ENCODE measurements at places on chromosomes 5 and 9.

DNA sequence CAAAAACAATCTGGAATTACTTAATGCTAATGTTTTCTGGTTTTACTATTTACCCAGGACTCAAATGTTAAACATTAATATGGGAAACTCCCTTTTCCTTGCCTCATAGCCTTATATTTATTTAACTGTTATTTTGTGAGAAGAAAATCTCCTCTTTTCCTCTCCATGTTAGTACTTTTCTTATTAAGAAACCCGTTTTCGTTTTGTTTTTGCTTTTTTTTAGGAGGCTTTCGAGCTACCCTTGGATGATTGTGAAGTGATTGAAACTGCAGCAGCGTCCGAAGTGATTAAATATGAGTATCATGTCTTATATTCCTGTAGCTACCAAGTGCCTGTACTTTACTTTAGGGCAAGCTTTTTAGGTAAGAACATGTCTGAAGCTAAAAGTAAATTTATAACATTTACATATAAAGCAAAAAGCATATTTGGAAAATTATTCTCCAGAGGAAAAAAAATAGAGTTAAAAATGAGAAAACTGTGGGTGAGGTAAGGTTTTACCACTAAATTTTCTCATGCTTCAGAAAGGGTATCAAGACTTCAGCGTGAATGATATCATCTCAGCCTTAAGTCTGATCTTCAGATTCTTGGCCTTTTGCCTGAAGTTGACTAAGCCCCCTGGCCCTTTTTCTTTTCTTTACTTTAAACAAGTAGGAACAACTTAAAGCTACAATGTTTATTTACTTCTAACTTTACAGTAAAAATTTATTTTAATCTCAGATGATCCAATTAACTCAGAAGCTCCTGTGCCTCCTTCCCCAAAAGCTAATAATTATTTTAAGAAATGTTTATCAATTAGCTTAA is 113.8 kb downstream of the RPS23 start:
- peaks cover 2% of the 10 kb centered on the region for H3K36me3 ChIP-seq
- H3K4me3 ChIP-seq = no peak overlapping the region
- no peak for DNase-seq
- H3K27ac ChIP-seq = no peak overlapping the region

DNA sequence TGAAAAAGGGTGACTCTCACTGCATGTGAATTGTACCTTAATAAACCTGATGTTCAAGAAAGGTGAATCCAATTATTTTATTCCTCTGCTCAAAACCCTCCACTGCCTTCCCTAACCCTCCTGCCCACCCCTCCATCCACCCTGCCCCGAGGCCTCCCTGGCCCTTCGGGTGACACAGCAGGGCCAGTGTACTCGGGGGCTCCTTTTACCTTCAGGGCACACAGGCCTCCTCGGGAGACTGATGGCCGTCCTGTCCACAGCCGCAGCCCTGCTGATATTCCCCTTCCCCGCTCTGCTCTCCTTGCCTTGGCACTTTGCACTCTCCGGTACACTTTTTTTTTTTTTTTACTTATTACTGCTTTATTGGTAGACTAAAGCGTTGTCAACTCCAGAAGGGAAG is 234.0 kb downstream of the CACNA1B start:
- H3K4me3 ChIP-seq = no peak overlapping the region
- DNase-seq = no peak
- no peaks in the 10 kb centered on the region for H3K27me3 ChIP-seq
- H3K27ac ChIP-seq = no peak overlapping the region

- DNase-seq = no peak
- H3K27ac ChIP-seq = no peak overlapping the region
- H3K36me3 ChIP-seq = no peaks in the 10 kb centered on the region
These were observed 7.2 kb downstream of the GABBR2 start for GRCh38 chr9:98701576-98701975.

DNA sequence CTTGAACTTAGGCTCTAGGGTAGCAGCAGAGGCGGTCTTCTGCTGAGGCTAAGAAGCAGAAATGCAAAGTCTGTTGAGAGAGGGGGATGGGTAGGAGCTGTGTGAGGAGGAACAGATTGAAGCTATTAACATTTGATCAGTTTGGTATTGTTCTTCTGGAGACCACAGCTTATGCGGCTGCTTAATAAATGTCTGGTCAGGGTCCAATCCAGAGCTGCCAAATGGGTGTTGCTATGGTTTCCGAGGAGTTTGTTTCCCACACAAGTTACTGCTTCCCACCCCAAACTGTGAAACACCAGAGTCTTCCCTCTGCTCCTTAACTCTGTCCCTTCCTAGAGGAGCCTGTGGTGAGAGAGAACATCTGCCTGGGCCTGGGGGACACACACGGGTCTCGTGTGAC is 142.2 kb upstream of the KLF4 start:
- no peak overlapping the region for H3K4me3 ChIP-seq
- peaks cover 14% of the 10 kb centered on the region for H3K4me1 ChIP-seq
- DNase-seq = no peak
- no peak overlapping the region for H3K27ac ChIP-seq
- H3K27me3 ChIP-seq = peaks cover 2% of the 10 kb centered on the region
- H3K36me3 ChIP-seq = no peaks in the 10 kb centered on the region

DNA sequence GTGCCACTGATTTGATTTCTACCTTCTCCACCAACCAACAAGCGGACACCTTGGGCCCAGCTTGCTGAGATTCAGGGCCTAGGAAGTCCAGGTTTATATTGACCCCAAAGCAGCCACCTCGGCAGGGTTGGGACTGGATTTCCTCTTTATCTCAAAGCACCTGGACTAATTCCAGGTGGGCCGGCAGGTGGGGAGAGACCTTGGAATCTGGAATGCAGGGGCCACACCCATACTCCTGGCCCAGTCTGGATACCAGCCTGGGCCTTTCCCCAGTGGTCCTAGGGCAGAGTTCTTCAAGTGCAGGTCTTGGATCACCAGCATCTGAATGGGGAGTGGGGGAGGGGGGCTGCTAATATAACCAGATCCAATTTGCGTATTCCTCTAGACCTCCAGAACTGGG is 93.1 kb downstream of the PCDH1 start:
- no peak overlapping the region for H3K27ac ChIP-seq
- no peak overlapping the region for H3K4me3 ChIP-seq
- H3K4me1 ChIP-seq = no peaks in the 10 kb centered on the region
- H3K36me3 ChIP-seq = no peaks in the 10 kb centered on the region

- no peak for DNase-seq
- H3K4me1 ChIP-seq = no peaks in the 10 kb centered on the region
- H3K27ac ChIP-seq = no peak overlapping the region
- no peak overlapping the region for H3K4me3 ChIP-seq
- H3K36me3 ChIP-seq = no peaks in the 10 kb centered on the region
These were observed 86.2 kb downstream of the GCNT1 start for GRCh38 chr9:76545191-76545590.

- no peaks in the 10 kb centered on the region for H3K36me3 ChIP-seq
- H3K27ac ChIP-seq = no peak overlapping the region
- H3K4me3 ChIP-seq = no peak overlapping the region
- no peaks in the 10 kb centered on the region for H3K27me3 ChIP-seq
These were observed 204.1 kb upstream of the SMC2 start for GRCh38 chr9:103889989-103890388.

GRCh38 chr9:99052815-99053715 is 51.8 kb upstream of the TGFBR1 start:
- DNase-seq = peak; percentile 92
- H3K27ac ChIP-seq = no peak overlapping the region
- no peaks in the 10 kb centered on the region for H3K27me3 ChIP-seq

DNA sequence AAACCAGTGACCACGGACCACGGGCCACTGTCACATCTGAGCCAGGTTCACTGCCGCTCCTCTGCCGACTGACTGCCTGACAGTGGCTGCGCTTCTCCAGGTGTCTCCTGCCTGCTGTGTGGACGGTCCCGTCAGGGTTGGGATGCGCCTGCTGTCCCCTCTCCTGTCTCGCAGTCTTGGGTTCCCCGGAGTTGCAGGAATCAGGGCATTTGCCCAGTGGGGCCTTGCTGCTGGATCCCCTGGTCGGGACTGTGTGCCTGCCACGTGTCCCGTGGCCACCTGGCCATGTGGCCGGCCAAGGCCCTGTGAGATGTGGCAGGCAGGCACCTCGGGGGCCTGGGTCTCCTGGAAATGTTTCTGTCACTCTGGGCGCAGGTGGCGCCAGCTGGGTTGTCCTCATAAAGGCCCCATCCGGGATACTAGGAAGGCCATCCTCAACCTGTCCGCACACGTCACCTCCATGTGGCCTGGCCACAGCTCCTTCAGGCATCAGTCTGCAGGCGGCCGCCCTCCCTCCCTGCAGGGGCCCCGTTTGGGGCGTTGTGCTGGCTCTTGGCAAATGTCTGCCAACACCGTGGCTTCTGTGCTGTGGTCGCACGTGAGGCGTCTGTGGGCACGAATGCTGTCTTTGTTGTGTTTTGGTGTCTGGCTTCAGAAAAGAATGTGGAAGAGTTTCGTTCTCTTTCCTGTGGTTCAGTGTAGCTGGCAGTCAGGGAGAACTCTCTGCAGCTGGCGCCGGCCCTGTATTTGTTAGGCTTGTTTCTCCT is 6.4 kb upstream of the TOR4A start:
- DNase-seq = no peak
- H3K36me3 ChIP-seq = peaks cover 18% of the 10 kb centered on the region
- H3K4me3 ChIP-seq = no peak overlapping the region

- H3K4me1 ChIP-seq = no peaks in the 10 kb centered on the region
- H3K36me3 ChIP-seq = peaks cover 8% of the 10 kb centered on the region
- H3K27ac ChIP-seq = no peak overlapping the region
- no peak for DNase-seq
- H3K27me3 ChIP-seq = no peaks in the 10 kb centered on the region
These were observed 17.2 kb downstream of the CENPP start for GRCh38 chr9:92342825-92343488.

GRCh38 chr5:71744009-71744790 is 25.1 kb downstream of the CARTPT start:
- H3K4me3 ChIP-seq = no peak overlapping the region
- no peaks in the 10 kb centered on the region for H3K36me3 ChIP-seq
- DNase-seq = no peak
- no peaks in the 10 kb centered on the region for H3K27me3 ChIP-seq
- no peak overlapping the region for H3K27ac ChIP-seq
- H3K4me1 ChIP-seq = no peaks in the 10 kb centered on the region

DNA sequence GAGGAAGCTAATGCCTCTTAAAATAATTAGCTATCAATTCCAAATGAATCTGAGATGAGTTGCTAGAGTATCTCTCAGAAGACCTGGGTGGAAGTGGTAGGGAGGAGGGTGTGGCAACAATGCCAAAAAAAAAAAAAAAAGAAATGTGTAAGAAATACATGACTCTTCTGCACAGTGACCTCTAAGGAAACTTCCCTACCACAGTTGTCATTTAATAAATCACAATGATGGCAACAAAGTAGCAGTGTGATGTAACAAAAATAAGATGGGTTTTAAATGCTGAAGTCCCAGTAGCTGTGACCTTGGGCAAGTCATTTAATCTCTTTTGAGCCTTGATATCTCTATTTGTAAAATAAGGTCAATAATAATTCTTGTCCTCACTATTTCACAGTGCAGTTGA is 7.2 kb downstream of the FOXD1 start:
- no peak for DNase-seq
- H3K4me1 ChIP-seq = no peaks in the 10 kb centered on the region
- H3K27me3 ChIP-seq = peaks cover 58% of the 10 kb centered on the region
- H3K4me3 ChIP-seq = no peak overlapping the region

DNA sequence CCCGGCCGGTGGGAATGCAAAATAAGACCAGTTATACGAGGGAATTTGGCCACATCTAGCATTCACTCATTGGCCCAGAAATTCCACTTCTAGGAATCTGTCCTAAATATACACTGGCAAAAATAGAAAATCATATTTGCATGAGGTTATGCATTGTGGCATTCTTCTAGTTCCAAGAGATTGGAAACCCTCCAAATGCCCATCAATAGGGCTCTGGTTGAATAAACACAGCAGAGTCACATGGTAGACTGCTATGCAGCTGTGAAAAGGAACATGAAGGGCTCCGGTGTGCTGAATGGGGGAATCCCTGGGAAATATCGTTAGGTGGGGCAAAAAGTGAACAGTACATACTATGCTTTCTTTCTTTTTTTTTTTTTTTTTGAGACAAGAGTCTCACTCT is 36.8 kb downstream of the PTGES start:
- H3K27me3 ChIP-seq = peaks cover 28% of the 10 kb centered on the region
- no peaks in the 10 kb centered on the region for H3K36me3 ChIP-seq

DNA sequence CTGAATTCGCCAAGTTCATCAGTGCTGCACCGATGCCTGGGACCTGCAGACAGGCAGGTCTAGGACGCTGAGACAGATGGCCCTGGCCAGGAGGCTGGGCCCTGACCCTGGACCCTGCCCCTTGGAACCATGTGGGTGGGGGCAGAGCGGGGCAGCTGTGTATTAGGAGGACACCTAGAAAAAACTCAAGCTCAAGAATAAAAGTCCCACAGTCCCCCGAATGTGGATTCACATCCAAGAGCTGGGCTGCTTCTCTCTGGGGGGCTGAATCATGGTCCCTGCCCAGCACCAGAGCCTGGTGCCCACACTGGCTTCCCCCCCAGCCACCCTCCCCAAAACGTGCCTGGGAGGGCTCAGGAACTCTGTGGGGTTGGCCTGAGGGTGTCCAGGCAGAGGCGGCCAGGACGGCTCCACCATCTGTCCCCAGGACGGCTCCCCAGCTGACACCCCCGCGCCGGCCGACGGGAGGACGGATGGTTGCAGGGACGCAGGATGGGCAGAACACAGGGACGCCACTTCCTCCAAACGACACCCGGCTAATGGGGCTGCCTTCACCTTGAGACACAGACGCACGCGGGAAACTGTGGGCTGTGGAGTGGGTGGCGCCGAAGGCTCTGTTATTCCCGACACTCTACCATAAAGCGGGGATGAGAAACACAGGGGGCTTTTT is 34.9 kb downstream of the EXD3 start:
- H3K4me3 ChIP-seq = peak overlapping the region; percentile 13
- no peak for DNase-seq
- no peaks in the 10 kb centered on the region for H3K27me3 ChIP-seq
- H3K36me3 ChIP-seq = peaks cover 8% of the 10 kb centered on the region
- no peak overlapping the region for H3K27ac ChIP-seq
